ENCODE measurements at places on chromosomes 16 and 17. TPM values are rescaled to one million over a fixed set of nuclear protein-coding genes. Genes with fewer than 3 reads are reported as not detected.

MSLN gene
- total RNA-seq, result not detected

TBKBP1 gene
- total RNA-seq, result 5.5 TPM

CA7 gene
- total RNA-seq, result not detected

NUPR1 gene
- total RNA-seq, result 43.7 TPM

KRTAP4-5 gene
- not detected for total RNA-seq

SULT1A1 gene
- total RNA-seq, result 5.0 TPM

TEX14 gene
- total RNA-seq, result not detected

KRT16 gene
- total RNA-seq, result 0.35 TPM

ZNF778 gene
- total RNA-seq, result 7.7 TPM

KRT39 gene
- 0.12 TPM for total RNA-seq

ZFHX3 gene
- 8.3 TPM for total RNA-seq

AANAT gene
- total RNA-seq, result not detected

KLHL36 gene
- total RNA-seq, result 48.2 TPM

TBC1D28 gene
- total RNA-seq, result not detected

TEX19 gene
- total RNA-seq, result not detected

C17orf113 gene
- total RNA-seq, result 0.15 TPM

PRSS8 gene
- total RNA-seq, result not detected

HAGH gene
- 65.6 TPM for total RNA-seq

CTRB2 gene
- total RNA-seq, result not detected

NPIPB8 gene
- total RNA-seq, result not detected
